ENCODE measurements at places on chromosomes 6 and 20.

DNA sequence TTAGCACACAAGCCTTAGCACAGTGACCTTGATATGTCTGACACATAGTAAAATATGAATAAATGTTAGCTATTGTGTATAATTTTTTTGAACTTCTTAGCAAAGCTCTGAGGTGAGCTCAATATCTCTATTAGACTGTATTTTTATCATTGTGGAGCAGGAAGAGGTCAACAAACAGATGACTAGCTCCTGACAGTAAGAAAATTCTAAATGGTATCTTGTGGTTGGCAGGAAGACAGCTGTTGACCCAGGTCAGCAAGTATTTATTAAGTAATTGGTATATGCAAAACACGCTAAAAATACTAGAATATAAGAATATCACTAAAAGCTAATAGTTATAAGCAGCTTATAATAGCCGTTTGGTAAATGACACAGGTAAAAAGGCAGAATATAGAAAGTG is 77.5 kb upstream of the MARCKS start:
- DNase-seq = no peak

- DNase-seq = no peak
Observed at GRCh38 chr6:14953836-14954235, 292.0 kb upstream of the JARID2 start.

GRCh38 chr6:30443657-30444450 is 45.5 kb upstream of the HLA-E start:
- peak; percentile 12 for DNase-seq

GRCh38 chr6:37525460-37526357 is 26.0 kb upstream of the CCDC167 start:
- peak; percentile 44 for DNase-seq

GRCh38 chr6:35216851-35217811 is 3.4 kb downstream of the SCUBE3 start:
- no peak for DNase-seq

DNA sequence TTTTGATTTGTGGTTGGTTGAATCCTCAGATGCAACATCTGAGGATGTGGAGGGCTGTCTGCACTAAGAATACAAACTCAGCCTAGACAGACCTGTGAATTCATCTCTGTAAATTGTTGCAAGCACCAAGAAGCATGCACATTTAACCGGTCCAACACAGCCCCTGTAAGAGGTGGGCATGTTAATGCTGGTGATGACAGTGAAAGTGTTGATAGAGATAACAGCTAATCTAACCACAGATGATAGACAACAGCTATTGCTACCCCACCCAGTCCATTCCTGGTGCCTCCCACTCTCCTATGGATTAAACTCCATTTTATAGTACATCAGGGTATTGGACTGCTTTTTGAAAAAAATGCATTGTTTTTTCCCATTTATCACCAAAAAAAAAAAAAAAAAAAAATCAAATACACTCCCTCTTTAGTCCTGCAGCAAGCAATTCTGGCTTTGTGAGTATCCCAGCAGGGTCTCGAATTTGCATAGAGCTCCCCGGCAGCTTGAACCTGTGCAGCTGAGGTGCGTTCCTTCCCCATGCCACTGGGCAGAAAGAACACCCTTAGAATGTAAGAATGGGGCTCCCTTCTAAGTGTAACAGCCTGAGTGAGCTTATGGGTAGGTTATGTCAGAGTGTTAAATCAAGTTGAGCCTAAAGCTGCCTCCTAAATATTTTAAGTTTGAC is 270.9 kb upstream of the JARID2 start:
- DNase-seq = no peak

DNA sequence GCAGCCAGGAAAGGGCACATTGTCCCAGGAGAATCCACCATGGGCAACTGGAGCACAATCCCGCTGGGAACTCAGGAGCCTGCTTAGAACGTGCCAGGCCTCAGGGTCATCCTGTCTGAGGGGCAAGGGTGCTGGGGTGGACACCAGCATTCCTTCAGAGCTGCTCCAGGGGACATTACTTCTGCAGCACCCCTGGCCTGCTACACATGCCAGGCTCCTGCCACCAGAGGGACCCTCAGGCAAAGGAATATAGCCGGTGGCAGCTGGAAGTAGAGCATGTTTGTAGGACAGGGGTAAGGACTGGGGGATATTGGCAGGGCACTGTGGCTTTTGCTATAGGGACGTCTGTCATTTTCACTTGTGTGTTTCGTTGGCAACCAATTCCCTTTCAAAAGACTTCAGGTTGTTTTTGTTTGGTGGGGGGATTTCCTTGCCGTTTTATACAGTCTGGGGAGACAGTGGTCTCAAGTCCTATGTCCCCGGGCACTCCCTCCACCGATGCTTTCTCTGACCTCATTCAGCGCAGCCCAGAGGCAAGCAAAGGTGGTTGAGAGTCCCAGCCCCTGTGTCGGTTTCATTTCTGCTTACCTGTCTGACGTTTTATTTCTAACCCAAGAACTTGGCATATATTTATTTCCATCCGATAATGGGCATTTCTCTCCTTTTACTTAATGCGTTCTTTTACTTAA is 130.8 kb downstream of the JPH2 start:
- DNase-seq = no peak

DNA sequence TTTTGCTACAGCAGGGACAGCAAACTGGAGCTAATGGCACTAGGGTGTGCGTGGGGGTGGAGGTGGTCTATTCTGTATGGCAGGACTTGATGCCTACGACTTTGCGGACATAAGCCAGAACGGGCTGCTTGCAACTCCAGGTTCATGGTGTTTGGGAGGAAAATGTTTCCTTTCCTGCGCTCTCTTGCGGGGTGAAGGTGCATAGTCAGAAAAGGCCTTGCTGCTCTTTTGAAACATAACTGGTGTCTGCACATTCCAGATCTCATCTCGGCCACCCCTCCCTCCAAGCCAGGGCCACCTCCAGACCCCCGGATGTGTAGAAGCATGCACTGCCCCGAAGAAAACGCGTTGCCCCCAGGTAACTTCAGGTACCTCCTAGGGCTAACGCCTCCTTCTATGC is 8.1 kb downstream of the FOXA2 start:
- DNase-seq = no peak

DNA sequence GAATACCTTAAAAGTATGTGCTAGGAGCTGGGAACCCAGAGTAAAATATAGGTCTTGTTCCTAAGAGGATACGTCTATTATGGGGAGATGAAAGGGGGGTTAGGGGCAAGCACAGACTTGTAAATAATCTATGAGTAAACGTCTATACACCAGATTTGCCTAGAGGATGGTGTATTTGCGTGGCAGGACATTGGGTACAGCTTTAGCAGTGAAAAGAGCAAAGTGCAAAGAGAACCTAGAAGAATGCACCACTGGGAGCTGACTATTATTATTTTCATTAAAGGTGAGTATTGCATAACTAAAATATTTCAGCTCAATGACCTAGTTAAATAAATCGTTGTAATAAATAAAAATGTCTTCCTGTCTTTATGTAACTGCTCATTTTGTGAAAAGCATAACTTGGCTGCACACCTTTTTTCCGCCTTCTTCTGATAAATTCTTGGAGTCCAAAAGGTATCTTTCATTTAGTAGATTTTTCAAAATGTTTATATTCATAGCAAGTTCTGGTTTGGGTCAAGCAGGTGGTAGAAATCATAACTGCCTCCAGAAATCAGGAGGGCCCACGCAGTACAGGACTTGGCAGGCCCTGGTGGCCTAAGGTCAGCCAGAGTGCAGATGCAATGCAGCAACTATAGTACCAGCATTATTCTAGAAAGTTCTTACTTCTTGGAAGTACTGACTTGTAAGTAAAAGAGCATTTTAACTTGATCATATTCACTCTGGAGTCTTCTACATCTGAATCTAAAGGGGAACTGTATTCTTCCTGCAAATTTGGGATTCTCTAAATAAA is 357.2 kb downstream of the PLCB1 start:
- DNase-seq = no peak

- DNase-seq = no peak
Observed at GRCh38 chr6:130337534-130337933, 28.3 kb upstream of the TMEM200A start.

GRCh38 chr20:57315976-57316480 is 13.6 kb upstream of the SPO11 start:
- DNase-seq = no peak

DNA sequence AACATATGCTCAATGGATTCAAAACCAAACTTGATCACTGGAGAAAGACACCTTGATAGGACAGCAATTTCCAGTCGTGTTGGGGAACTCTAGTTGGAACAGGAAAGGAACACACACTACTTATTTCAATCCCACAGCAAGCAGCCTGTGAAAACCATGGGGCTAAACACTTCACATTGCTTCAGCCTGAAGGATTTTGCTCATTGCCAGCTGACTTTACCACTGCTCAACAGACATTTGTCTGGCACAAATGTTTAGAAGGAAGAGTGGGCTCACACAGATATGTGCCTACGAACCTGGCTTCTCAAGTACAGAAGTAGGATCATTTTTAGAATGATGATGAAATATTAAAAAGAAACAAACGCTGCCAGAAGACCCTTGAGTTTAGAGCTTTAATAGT is 598.1 kb downstream of the PHF3 start:
- no peak for DNase-seq

GRCh38 chr6:166900956-166901607 is 55.3 kb downstream of the RNASET2 start:
- no peak for DNase-seq

DNA sequence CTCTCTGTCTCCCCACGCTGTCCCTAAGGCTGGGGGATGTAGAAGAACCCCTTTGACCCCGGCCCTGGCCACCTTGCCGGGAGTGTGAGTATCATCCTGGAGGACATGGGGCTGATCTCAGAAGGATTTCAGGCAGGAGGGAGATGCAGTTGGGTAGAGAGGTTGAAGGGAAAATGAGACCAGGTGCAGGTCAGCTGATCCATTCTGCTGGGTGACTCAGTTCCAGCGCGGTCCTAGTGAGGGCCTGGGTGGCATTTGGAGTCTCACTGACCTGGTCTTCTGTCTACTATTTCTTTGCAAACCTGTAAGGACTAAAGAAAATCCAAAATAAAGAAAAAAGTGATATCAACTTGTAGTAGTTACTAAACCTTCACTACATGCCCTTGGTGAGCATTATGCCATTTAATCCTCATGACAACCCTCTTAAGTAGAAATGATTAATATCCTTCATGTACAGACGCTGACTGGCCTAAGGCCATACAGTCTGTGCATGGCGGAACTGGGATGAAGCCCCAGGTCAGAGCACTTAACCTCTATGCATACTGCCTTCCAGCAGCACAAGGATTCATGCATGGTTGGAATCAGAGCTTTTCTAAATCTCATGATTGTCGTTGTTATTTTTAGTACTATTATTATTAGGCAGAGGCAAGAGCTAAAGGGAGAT is 106.3 kb downstream of the ZDHHC14 start:
- DNase-seq = no peak

GRCh38 chr6:105748737-105749161 is 337.4 kb upstream of the PRDM1 start:
- DNase-seq = peak; percentile 72

DNA sequence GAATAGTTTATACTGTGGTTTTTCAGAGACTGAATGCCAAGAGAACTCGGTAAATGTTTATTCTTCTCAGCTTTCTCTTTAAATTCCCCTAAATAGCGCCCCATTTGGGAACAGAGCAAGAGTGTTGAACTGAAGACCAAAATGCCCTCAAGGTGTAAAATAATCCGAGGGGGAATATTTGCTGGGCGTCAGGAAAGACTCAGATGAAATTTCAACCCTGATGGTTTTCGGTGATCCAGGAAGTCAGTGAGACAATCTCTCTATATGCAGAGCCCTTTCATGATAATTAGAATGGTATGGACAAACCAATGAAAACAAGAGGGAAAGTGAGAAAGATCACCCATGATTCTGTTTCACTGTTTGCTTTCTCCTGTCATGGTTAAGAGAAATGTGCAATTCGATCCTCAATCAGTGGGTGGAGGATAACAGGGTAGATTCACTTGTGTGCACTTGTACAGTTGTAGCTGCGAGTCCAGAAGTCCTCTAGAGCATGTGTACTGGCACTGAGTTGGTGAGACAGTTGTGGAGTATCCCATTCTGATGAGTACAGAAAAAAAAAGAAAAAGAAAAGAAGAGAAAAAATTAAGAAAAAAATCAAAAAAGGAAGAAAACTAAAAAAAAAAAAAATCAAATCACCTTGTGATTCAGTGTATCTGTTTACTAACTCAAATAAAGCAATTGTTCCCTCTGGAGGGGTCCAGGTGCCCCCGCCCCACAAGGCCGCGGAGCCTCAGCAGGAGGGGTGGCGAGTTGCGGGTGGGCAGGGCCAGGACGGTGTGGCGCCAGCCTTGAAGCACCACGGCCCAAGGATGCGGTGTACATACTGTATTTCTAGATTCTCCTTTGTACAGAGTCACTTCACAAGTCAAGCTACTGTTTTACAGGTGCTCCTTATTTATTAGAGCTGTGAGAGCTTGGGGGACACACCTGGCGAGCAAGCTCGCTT is 164.9 kb downstream of the SCML4 start:
- no peak for DNase-seq

DNA sequence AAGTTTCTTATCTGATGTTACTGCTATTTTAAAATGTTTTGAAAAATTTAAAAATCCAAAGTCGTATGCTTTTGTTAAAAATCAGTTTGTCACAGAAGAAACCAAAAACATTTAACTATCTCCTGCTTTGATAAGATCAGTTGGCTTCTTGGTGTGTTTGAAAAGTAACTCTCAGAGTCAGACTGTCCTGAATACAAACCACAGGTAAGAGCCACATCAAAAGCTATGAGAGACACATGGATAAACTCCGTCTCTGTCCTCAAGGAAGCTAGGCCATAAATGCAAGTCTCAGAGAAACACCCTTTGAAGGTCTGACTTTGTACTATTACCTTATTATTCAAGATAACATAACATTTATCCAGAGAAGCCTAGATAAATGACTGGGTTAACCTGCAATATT is 7.7 kb downstream of the HBS1L start:
- DNase-seq = no peak

GRCh38 chr20:50919567-50919966 is 11.7 kb downstream of the ADNP start:
- peak; percentile 63 for DNase-seq

DNA sequence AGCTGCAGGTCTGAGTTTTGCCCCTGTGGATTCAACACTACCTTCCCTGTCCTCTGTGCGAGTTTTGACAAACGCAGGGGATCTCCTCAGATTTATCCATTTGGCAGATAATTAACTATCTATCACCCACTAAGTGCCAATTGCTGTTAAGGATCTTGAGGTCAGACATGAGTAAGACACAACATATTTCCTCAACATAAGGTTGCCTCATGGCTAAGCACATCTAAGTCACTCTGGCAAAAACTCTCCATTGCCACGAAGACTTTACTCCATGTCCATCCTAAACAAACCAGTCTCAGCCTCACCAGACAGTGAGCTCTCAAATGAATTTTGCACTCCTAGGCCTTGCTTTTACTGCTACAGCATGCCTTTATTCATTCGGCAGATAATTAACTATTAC is 408.4 kb downstream of the MAFB start:
- peak; percentile 9 for DNase-seq
